ENCODE measurements at places on chromosomes 11 and 22.

DNA sequence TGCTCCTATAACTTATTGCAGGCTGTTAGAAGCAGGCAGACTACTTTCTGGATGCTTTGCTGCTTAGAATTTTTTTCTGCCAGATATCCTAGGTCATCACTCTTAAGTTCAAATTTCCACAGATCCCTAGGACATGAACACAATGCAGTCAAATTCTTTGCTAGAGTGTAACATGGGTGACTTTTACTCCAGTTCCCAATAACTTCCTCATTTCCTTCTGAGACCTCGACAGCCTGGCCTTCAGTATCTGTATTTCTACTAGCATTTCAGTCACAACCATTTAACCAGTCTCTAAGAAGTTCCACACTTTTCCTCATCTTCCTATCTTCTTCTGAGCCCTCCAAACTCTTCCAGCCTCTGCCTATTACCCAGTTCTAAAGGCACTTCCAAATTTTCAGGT lies 60.4 kb upstream of the ZBED5 start:
- no peak for DNase-seq

GRCh38 chr11:62393735-62394134 lies 25.1 kb upstream of the SCGB1A1 start:
- no peak for DNase-seq

DNA sequence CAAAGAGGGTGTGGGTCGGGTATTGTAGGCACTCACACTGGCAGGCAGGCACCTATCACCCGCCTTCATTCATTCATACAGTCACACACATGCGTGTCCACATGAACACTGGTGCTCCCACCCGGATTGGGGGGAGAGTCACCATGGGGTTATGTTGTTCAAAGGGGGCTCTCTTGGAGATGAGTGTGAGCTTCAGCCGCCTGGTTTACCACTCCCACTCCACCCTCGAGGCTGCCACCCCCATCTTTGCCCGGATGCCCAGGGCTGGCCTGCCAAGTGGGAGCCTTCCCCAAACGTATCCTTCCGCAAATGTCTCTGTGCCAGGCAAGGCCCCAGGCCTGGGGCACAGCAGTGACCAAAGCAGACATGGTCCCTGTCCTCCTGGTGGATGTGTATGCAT lies 22.6 kb downstream of the MRGPRD start:
- DNase-seq = no peak

GRCh38 chr11:132248580-132248979 lies 878.2 kb downstream of the NTM start:
- no peak for DNase-seq

- no peak for DNase-seq
Measured at GRCh38 chr11:1762537-1763302, 1.0 kb downstream of the CTSD start.

DNA sequence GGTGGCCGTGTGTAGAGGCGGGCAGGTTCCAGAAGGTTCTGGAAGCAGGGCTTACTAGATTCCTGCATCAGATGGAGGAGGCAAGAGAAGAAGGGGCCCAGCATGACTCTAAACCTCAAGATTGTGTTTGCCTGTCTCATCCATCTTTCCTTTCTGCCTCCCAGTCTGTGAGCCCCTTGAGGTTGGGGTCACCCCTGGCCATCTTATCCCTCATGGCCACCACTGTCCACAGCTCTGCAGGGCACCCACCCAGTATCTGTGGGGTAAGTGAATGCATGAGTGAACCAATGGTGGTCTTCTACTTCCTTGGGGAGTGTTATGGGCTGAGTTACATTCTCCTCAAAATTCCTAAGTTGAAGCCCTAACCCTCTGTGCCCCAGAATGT lies 79.3 kb downstream of the MYEOV start:
- no peak for DNase-seq

DNA sequence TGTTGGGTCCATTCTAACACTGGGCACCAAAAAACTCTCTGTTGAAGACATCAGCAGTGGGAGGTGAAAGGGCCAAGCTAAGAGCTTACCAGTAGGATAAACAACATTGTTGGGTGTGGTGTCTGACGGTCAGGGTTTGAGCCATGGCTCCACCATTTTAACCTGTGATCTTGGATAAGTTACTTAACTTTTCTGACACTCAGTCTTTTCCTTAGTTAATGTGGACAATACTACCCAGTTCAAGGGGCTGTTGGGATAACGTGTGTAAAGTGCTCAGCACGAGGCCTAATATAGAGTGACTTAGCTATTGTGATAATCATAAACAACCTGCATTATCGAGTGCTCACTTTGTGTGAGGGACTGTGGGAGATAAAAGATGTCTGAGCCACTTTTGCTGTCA lies 6.1 kb downstream of the UCP3 start:
- DNase-seq = no peak

- DNase-seq = no peak
Measured at GRCh38 chr11:80281194-80281593, 840.4 kb upstream of the TENM4 start.

- no peak for DNase-seq
Measured at GRCh38 chr11:73325036-73325981, 17.2 kb downstream of the ARHGEF17 start.

DNA sequence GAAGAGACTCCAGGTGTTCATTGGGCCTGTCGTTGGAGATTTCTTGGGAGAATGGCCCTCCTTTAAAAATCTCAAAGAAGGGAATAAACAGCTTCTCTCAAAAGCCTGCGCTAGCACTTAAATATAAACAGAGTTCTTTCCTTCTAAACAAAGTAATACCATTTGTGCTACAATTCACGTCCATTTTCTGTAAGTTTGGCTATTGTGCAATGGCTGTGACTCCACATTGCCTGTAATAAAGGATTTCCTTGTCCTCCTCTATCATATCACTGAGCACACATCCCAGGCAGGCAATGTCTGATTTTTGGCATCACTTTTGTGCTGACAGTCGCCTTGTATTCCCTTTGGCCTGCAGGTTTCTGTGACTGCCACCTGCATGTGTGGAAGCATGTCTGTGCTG lies 4.9 kb upstream of the ADAMTS8 start:
- DNase-seq = no peak
